ENCODE measurements at places on chromosomes 5 and 9.

DNA sequence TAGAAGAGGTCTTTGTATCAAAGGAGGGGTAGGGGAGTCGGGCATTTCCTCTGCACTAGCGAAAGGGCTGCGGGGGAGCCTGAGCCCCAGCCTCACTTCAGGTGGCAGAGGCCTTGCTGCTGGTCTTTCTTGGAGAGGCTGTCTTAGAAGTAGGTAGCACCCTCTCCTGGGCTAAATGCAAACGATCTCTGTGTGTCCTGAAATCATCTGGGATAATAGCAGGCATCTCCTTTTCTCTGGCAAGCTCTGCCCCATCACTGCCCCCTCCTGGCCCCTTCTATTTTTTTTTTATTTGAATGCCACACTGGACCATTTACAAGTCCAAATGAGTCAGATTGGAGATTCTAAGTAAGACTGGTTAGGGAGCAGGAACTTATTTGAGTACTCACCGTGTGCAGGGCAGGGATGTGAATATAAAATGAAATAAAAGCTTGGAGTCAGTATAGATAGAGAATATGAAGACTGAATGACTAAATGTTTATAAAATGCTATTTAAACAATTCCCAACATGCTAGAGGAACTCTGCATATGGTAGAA is 137.1 kb downstream of the FGF1 start:
- DNase-seq: peak; percentile 94

- no peak for DNase-seq
Measured at GRCh38 chr9:8604201-8604600, 804.6 kb upstream of the DMAC1 start.

GRCh38 chr5:60404171-60404570 is 295.8 kb downstream of the DEPDC1B start:
- no peak for DNase-seq

- no peak for DNase-seq
Measured at GRCh38 chr5:68740226-68740910, 353.4 kb upstream of the SLC30A5 start.

GRCh38 chr5:148290271-148291195 is 21.7 kb upstream of the SPINK7 start:
- DNase-seq: no peak

- no peak for DNase-seq
Measured at GRCh38 chr5:61344187-61344944, 12.3 kb downstream of the ZSWIM6 start.

GRCh38 chr9:33439731-33440130 is 7.7 kb downstream of the AQP3 start:
- no peak for DNase-seq

GRCh38 chr5:73975845-73976244 is 349.8 kb downstream of the ARHGEF28 start:
- no peak for DNase-seq

DNA sequence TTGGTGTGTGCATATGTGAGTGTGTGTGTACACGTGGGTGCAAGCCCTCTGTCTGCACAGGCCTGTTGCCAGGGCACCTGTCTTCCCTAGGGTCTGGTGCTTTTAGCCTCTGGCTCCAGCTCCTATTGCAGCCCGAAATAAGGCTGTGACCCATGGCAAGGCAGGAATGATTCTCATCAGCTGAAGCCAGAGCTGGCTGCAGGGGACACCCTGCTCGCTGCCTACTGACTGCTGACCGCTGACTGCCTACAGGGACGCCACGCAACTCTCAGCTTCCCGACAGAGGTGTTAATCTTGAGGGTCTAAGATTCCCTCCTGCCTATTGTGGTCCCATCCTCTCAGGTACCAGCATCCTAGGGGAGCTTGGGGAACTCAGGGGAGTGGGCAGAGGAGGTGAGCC is at the start of gene MYOZ3:
Gene MYOZ3 (plus strand): TSS at position 166 of the 400 bp plus-strand sequence. CDS start 1,691 bp downstream, outside the sequence.
- DNase-seq: no peak

GRCh38 chr9:16023446-16023845 is 470.6 kb downstream of the CCDC171 start:
- peak; percentile 80 for DNase-seq

DNA sequence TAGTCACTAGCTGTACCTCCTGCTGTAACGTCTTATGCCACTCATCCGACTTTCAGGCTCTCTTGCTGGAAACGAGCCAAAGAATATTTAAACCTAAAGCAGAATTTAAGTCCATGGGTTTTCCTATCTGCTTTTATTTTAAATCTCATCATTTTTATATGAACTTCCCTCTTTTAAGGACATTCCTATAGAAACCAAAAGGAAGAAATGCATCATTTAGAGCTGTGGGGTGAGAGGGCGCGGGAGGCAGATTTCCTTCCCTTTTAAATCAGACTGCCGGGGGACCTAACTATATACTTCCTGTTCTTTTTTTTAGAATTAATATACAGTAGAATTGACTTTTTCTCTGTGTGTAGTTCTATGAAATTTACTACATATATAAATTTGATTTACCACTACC is 468.8 kb downstream of the BNC2 start:
- no peak for DNase-seq

- DNase-seq: no peak
Measured at GRCh38 chr5:133663397-133664054, 51.2 kb upstream of the FSTL4 start.

DNA sequence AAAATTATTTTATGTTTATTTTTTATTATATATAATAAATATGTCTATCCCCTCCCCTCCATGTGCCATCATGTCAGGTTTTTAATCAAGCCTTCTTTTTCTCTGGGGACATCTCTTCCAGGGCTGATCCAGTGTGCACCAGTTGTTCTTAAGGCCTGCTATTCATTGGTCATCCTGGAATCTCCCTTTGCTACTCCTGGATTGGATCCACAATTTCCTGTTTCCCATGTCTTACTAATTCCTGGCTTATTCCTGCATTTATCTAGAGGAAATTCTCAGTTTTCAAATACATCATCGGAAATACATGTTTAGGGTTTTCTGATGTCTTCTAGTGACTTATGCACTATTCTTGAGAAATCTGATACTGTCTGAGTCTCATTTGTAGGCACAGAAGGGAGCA is 56.8 kb downstream of the ANGPTL2 start:
- peak; percentile 68 for DNase-seq

- peak; percentile 51 for DNase-seq
Measured at GRCh38 chr5:173868096-173868880, 19.9 kb upstream of the CPEB4 start.

DNA sequence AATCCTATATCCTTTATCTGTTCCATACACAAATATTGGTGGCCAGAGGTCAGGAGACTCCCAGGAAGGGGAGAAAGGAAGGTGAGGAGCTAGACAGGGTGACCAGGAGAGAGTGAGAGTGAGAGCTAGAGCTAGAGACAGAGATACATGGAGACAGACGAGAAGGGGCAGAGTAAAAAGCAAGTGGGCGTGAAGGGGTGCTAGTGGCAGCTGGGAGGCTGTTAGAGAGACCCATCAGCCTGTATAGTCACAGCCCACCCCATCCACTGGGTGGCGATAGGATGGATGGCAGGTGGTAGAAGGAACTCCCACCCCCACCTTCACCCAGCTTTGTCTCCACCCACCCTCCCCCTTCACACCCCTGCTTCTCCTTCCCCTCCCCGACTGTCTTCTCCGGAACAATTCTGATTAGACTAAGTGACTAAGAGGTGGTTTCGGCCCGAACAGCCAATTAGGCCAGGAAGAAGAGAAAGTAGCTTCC is 32.8 kb downstream of the PCDH1 start:
- no peak for DNase-seq

DNA sequence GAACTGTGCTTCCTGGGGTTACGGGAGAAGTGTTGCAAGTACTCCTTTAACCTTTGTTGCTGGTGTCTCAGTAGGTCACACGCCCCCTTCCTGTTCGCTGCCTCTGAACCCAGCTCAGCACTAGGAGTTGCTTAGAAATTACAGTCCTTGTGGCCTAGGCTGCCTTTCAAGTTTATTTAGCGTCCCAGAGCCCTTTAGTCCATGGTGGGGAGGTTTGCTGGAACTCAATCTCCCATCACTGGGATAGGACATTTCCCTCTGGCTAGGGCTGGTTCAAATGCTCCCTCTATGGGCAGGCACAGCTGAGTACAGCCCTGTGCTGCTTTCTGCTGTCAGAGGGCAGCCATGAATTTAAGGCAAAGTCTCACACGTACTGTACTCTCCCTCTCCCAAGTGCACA is 4.7 kb downstream of the IFNA8 start:
- no peak for DNase-seq

GRCh38 chr5:1385395-1386273 is 40.7 kb upstream of the CLPTM1L start:
- DNase-seq: peak; percentile 9

DNA sequence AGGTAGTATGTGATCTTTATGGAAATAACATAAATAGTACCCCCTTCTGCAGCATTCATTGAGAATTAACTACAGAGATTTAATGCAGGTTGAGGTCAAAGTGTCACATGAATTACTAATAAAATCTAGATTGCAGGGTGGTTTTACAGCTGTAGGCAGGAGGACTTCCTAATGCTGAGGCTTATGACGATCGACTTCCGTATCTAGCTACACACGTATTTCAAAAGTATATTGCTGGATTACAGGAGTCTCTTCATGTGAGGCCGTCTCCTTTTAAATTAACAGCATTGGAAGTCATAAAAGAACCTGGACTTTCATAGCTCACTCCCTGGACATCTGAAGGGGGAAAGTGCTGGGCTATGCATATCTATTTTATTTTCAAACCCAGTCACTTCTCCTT is 180.9 kb downstream of the OSTF1 start:
- DNase-seq: no peak

DNA sequence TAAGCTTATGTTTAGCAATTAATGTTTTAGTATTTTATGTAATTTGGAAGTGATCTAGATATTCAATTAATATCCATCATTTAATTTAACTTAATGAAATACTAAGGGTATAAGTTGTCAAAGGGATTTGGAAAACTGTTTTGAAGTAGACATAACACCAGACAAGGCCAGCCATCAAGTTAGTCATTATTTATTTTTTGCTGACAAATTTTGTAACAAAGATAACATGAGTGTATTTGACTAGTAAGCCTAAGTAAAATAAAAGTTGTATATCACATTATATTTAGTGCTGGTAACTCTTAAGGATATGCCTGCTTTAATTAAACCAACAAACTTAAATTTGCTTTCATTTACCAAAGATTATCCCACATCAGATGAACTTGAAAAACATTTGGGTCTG is 125.9 kb upstream of the TNFAIP8 start:
- DNase-seq: no peak

GRCh38 chr5:132069561-132069960 is 4.0 kb upstream of the CSF2 start:
- DNase-seq: no peak

- DNase-seq: no peak
Measured at GRCh38 chr9:133419005-133419404, 1.2 kb upstream of the REXO4 start.

DNA sequence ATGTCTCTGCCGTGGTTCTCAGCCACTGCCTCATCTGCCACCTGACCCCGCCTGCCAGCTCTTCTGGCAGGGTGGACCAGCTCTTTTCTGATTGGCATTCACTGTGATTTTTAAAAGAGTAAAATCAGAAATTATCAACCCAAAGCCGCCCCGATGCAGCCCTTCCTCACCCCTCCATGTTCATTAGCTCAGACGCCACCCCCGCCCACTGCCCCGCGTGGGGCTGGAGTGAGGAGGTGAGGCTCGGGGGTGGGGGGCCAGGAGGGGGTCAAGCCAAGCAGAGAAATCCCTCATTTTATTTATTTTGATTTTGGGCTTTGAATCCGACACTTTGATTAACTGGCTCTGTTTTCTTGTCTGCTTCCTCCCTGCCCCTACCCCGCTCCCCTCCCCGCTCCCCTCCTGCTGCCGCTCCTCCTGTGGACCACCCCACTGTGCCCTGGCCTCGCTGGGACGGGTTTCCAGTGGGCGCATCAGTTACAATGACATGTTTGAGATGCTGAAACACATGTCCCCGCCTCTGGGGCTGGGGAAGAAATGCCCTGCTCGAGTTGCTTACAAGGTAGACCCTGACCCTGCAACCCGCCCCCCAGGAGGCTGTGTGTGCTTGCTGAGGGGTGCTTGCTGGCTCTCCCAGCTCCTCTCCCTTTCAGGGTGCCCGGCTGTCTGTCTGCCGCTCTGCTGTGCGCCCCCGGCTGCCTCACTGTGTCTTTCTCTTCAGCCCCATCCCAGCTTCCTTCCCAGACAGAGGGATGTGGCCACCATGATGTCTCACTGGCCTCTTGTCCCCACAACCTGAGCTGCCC is 224.9 kb downstream of the CACNA1B start:
- DNase-seq: no peak

DNA sequence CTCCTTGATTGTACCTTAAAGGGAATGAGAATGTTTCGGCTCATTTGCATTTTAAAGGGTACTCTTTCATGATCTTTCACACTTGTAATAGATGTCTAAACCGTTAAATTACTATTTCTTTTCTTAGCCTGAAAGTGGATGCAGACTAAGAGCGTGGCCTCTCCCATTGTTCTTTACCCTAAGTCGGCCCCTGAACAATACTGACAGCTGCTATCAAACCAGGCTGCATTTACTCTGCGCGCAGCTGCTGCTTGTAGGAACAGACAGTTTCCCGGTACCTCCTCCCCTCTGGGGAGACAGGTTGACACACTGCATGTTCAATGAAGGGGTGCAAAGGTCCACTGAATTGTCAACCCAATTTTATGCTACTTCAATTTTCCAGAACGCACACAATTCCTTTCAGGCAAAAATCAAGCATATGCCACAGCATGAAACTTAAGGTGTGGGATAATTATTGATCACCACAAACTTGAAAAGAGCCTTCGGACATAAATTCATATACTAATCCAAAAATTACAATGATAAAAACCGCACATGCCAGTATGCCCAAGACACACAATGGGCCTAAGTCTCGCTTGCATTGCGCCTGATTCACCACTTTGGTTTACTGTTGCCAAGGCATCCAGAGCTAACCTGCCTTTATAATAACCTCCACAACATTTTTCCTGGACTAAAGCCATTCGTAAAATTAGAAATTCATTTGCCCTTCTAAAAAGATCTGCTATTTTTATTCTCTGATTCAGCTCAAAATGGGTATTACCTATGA is 39.7 kb downstream of the TLE1 start:
- DNase-seq: no peak

GRCh38 chr5:10655972-10656830 is 92.3 kb downstream of the ANKRD33B start:
- DNase-seq: no peak

GRCh38 chr5:136781464-136781863 is 416.1 kb upstream of the TRPC7 start:
- DNase-seq: peak; percentile 82

- no peak for DNase-seq
Measured at GRCh38 chr5:99019254-99019653, 90.4 kb upstream of the CHD1 start.

GRCh38 chr5:175590471-175590881 is 67.4 kb upstream of the HRH2 start:
- DNase-seq: peak; percentile 72

GRCh38 chr5:67182301-67182790 is 14.3 kb downstream of the CD180 start:
- peak; percentile 46 for DNase-seq
